ENCODE measurements at places on chromosomes 12 and 14.

DNA sequence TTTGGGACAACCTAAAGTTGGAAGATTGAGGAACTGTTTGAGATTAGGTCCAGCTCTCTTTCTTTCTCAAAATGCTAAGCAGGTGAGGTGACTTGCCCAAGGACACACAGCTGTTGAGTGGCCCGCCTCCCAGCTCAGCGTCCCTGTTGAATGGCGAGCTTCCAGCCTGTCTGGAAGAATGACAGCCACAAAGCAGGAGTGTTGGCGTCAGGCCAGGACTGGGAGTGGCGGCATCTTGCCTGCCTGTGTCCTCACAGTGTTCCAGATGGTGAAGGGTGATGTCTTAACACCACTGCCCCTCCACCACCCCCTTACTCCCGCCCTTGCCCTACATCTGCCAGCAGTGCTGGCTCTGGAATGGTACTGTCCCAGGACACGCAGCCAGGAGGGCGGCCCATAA is 4.4 kb upstream of the CEBPE start:
- DNase-seq, result no peak

DNA sequence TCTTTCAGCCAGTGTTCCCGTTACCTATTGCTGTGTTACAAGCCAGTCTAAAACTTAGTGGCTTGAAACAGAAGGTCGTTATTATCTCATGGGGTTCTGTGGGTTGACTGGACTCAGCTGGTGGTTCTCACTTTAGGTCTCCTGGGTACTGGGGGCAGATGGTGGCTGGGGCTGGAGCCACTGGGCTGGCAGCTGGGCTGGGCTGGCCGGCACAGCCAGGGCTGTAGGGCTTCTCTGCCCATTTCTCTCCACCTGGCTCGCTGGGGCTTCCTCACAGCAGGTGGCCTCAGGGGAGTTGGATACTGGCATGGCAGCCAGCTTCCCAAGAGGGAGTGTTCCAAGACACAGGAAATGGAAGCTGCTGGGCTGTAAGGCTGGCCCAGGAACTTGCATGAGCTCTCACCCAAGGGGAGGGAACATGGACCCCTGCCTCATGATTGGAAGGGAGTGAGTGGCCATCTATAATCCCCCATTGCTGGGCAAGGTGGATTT is 27.0 kb downstream of the TUNAR start:
- no peak for DNase-seq

DNA sequence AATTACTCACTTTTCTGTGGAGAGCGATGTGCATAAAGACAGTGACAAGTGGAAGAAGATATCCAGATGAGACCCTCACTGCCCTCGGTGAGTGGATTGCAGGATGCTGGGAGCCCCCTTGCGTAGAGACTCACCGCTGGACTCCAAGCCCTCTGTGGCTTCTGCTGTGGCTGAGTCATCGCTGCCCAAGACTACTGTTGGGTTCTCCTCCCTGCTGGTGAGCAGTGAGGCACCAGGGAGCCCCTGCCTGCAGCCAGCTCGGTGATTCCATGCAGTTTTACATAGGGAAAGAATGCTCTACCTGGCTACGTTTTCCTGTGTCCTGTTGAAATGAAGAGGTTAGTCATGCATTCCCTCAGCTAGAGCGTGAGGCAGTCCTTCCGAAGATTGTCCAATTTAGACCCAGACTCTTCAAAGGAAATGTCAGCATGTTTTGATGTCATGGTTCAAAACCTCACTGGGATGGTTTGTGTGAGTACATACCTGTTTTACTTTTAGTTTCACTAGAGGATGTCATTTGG is 28.2 kb downstream of the TRAF3 start:
- DNase-seq, result peak; percentile 50

GRCh38 chr12:95440401-95440800 is 33.6 kb upstream of the METAP2 start:
- DNase-seq, result no peak

DNA sequence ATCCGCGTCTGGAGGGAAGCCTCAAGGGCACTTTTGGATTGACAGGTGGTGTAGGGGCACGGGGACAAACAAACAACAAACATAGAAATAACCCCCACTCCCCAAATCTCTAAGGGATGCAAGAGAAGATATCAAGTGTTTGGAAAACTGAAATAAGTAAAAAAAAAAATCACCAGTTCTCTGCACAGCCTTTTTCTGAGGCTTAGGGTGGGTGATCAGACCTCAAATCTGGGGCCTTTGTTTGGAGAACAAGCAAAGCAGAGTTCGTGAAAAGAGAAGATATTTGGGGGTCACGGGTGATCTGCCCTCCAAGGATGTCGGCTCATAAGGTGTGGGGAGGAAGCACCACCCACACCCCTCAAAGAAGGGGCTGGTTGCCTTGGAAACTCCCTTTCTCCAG is 10.7 kb downstream of the TBX5 start:
- no peak for DNase-seq

- no peak for DNase-seq
Observed at GRCh38 chr12:51868821-51869495, 18.9 kb upstream of the ANKRD33 start.

GRCh38 chr14:35355981-35356841 is 48.3 kb downstream of the NFKBIA start:
- peak; percentile 71 for DNase-seq

DNA sequence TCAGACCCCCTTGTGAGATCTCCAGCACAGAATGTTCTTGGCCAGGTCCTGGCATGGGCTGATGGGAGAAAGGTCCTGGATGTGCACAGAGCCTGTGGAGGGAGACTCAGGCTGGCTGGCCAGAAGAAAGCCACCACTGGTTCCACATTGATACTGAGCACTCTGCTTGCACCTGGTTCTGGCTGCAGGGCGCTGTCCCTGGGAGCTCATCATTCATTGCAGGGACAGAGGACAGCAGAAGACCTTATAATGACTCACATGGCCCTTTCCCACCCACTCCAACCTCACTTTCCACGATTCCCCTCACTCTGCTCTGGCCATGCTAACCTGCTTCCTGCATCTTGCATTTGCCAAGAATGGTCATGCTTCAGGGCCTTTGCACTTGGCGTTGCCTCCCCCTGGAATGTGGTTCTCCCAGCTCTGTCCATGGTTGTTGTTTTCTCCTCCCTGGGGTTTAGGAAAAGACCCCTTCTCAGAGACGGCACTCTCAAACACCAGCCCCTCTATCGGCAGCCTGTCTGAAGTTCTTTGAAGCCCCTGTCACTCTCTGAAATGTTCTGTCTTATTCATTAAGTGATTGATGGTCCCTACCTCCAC is 10.3 kb downstream of the KRT7 start:
- DNase-seq, result no peak

DNA sequence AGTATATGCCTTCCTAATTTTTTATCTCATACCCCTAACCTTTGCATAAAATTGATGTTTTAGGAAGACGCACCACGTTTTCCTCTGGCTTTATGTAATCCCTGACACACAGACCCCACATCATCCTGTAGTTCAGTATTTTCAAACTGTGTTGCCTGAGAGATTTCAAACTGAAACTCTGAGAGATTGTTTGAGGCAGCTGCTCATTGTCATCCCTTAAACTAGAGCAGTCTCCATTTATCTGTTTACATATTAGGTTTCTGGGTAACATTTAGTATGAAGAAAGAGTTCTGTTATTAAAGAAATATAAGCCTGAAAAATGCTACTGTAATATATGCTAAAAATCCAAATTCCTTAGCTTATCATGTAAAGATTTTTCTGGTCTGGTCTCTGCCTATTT is 24.3 kb downstream of the MNAT1 start:
- no peak for DNase-seq

DNA sequence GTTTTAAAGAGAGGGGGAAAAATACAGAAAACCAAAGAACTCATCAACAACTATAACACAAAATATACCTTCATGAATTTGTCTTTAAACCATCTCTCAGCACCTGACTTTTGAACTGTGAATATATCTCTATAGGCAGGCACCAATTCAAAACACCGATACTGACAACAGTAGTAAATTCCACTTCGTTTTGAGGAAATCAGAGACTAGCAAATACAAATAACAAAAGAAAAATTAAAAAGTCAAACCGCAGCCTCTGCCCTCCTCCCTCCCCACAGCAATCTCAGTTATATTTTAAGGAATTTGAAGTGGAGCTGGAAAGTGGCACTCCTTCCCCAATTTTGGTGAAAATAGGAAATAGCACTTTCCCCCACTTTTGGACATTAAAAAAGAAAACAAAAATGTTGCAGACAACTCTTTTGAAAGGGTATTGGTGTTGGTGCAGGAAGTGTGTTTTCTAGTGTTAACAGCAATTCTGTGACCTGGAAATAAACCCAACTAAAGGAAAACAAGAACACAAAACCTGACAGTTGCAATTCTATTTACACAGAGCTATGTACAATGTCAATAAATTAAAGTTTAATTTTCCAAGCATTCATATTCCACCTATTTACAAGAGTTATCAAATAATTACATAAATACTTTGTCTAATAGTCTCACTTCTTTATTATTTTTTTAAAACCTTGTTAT is 13.5 kb downstream of the TBX3 start:
- no peak for DNase-seq

GRCh38 chr12:114780746-114781399 is 96.9 kb upstream of the TBX3 start:
- no peak for DNase-seq

GRCh38 chr14:69711881-69712560 is 54.9 kb upstream of the SRSF5 start:
- no peak for DNase-seq

DNA sequence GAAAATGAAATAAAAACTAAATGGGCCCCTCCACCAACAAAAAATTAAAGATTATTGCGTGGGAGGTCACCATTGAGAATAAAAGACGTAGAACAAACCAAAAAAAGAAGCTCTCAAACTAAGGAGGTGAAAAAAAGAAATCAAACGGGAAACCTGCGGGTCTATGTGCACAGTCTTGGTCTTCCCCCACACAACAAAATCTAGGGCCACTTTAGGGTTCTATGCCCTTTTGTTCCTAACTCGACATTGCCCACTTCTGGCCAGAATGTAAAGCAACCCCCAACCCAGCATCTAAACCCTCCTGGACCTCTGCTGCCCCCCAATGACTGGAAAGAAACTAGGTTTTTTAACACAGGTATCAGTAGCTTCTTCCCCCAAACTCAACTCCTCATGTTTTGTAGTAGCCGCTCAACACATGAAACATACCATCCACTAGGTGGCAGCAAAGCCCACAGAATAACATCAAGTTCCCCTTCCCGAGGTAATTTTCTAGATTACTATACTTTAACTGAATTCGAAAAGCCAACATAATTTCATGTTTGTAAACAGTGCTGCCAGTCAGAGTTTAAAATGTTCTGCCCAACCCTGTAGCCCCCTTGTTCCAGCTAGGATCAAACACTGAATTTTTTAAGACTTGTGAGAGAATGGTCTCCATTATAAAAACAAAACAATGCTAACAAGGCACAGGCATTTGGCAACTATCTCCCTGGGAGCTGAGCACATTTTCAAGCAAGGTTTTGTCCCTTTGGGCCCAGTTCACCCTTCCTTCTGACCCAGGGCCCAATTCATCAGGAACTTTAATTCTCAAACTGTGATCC is 18.7 kb downstream of the DAD1 start:
- peak; percentile 80 for DNase-seq

DNA sequence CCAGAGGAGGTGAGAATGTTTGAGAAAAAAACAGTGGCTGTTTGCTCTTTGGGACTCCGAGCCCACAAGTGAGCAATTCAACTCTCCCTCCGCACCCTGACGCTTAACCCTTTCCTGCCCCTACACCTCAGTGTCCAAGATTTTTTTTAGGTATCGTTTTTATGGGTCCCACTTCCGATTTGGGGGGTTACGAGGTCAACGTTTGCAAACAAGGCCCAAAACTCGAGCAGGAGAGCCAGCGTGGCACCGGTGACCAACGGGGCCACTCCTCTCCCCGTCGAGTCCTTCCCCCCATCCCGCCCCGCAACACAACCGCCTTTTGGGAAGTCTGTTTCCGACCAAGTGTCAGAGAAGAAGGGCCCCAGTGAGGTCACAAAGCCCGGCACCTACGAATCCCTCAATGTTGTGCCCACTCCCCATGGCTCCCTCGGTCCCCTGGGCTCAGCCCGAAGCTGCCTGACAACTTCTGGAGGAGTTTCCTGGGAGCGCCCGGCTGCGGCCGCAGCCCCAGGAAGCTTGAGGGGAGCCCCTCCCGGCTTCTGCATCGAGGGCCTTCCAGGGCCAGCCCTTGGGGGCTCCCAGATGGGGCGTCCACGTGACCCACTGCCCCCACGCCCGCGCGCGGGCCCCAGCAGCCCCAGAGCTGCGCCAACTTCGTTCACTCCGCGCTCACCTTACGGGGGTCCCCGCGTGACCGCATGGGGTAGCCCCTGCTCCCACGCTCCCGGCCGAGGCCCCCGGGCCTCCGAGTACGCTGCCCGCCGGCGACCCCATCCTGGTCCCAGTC is 1.2 kb downstream of the CDK2AP1 start:
- DNase-seq, result peak; percentile 41

GRCh38 chr12:31206038-31206670 is 119.8 kb downstream of the SINHCAF start:
- DNase-seq, result no peak

GRCh38 chr12:60259225-60259624 is 663.4 kb downstream of the SLC16A7 start:
- DNase-seq, result no peak

DNA sequence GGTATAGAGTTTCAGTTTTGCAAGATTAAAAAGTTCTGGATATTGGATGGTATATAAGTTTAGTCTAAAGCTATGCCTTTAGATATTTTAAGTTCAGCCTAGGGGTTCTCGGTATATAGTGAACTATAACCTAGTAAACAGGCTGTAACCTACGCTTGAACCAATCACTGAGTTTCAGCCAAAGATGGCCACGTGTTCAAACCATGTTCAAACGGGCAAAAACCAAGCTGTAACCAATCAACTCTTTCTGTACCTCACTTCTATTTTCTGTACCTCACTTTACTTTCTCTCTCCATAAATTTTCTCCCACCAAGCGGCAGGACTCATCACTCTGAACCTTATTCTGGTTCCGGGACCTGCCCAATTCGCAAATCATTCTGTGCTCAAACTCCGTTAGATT is 1.4 kb downstream of the TMBIM4 start:
- DNase-seq, result no peak

- no peak for DNase-seq
Observed at GRCh38 chr12:30900351-30900750, 26.2 kb upstream of the TSPAN11 start.

GRCh38 chr12:106893451-106893850 is 62.3 kb upstream of the TMEM263 start:
- no peak for DNase-seq

DNA sequence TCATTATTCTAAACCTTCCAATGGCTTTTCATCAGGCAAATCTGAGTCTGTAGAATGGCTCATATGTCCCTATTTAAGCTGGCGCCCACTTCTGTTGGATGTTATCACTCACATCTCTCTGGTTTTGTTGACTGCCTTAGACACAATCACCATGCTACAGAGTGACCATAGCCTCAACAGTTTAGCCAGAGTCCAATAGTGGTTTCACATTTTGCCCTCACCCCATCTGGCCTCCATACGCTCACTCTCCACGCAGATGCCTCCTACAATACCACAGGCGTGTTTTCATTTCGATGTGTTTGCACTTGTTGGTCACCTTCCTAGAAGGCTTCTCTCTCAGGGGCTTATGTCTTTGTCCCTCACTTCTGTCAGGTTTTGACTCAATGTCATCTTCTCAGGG is 3.4 kb downstream of the KLRB1 start:
- DNase-seq, result no peak

DNA sequence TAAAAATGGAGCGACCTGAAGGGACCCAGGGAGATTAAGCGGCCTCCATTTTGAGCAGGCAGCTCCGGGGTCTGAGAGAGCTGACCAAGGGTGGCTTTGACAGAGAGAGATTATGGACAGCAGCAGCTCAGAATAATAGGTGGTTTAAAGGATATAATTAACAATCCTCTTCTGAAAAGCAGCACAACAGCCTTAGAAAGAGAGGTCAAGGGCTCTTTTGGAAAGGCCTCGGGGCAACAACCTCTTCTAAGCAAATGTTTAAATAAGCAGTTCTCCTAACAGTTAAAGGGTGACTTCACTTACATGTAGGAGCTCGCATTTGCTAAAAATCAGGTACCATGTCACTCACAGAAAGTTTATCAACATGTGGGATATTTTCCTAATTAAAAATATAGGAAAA is 87.2 kb upstream of the FRMD6 start:
- no peak for DNase-seq
